ENCODE measurements at places on chromosomes 1 and 21.
A peak's percentile ranks its signal among the peaks of the same experiment; 100 is the strongest.

GRCh38 chr1:43786201-43786958 is 79.0 kb downstream of the ST3GAL3 start:
- DNase-seq = no peak

DNA sequence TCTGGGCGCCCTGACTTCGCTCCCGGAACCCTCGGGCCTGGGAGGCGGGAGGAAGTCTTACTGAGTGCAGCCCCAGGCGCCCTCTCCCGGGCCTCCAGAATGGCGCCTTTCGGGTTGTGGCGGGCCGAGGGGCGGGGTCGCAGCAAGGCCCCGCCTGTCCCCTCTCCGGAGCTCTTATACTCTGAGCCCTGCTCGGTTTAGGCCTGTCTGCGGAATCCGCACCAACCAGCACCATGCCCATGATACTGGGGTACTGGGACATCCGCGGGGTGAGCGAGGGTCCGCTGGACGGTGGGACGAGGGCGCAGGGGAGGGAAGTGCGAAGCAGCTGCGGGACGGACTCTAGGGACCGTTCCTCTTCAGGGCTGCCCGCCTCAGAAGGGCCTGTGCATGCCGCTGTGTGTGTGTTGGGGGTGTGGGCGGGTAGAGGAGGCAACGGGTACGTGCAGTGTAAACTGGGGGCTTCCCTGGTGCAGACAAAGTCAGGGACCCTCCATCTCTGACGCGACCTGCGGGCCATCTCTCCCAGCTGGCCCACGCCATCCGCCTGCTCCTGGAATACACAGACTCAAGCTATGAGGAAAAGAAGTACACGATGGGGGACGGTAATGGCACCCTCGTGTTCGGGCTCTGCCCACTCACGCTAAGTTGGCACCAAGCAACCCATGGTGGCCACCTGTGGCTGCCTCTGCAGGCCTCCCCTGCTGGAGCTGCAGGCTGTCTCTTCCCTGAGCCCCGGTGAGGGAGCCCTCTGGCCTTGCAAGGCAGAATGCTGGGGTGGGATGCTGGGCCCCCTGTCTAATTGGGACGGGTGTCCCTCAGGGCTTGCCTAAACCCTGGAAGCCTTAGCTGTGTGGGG is at the start of gene GSTM1:
Gene GSTM1, plus strand, starts transcription at position 177 of the 859 bp plus-strand sequence. Its CDS starts 57 bp downstream, at position 234.
- DNase-seq = peak; percentile 73

DNA sequence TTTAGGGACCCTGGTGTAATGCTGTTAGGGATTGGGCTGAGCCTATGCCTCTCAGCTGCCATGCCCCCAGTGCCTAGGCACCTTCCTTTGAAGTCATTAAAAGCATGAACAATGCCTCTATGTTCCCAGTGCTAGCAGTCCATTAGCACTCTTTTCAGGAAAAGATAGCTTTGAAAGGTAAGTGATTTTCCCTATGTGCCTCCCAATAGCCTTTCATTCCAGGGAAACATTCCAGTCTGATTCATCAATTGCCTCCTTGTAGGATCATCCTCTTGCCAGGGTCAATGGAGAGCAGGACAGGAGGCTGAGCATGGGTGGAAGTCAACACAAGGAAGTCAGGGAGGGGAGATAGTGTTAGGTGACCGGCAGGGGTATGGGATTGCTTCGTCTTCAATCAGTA is 8.6 kb upstream of the IGSF21 start:
- DNase-seq = no peak

DNA sequence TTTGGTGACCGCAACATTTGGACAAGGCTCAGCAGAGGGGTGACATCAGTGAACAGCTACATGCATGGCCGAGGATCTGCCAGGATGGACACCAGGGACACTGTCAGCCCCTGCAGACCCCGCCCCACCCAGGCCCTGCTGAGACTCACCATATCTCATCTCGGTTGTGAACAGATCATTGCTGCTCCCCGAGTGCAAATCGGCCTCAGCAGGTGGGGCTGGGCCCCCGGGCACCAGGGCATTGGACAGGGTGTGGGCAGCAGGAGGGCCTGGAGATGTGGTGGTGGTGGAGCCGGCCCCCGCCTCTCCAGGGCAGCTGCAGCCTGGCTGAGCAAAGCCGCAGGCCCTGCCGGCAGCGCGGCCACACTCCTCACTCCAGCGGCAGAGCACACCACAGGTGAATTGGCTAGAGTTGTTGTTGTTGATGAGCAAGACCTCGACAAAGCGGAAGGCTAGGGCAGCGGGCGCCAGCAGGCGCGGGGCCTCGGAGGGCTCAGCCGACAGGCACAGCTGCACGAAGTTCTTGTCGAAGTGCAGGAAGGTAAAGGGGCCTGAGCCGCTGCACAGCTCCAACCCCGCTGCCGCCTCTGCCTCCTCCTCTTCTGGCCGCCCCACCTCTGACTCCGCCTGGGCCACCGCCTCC is 8.2 kb downstream of the ADGRB2 start:
- no peak for DNase-seq

DNA sequence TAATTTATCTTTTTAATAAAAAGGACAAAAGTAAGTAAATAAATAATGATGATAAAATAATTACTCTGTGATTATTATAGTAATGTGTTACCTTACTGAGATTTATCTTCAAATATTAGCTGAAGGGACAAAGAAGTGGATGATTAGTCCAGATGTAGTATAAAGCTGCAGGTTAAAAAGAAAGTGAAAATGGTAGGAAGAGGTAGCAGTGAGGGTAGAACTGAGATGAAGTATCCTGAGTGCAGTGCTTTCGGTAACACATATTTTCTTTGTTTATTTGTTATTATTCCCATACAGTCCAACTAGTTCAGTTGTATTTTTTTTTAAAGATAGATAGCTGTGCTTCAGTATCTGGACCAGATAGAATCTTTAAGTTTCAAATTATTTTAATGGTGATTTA is 1203.5 kb downstream of the NCAM2 start:
- no peak for DNase-seq

DNA sequence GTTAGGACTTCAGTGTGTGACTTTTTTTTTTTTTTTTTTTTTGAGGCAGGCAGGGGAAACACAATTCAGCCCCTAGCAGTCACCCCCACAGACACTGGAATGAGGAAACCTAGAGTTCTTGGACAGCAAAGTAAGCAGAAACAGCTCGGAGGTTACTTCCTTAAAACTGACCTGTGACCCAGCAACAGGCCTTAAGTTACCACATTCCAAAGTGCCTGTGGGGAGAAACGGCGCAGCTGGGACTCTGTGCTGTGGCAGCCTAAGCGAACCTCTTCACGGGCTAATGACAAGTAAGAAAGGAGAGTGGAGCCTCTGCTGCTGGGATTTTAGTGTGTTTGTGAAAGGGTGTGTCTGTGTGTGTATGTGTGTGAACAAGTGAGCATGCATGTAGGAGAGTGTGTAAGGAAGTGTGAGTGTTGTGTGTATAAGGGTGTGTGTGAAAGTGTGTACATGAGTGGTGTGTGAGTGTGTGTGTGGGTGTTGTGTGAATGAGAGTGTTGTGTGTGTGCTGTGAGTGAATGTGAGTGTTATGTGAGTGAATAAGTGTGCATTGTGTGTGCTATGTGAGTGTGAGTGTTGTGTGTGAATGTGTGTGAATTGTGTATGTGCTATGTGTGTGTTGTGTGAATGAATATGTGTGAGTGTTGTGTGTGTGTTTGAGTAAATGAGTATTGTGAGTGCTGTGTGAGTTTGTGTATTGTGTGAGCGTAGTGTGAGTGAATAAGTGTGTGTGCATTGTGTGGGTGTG is 180.8 kb downstream of the BRINP2 start:
- DNase-seq = peak; percentile 19

DNA sequence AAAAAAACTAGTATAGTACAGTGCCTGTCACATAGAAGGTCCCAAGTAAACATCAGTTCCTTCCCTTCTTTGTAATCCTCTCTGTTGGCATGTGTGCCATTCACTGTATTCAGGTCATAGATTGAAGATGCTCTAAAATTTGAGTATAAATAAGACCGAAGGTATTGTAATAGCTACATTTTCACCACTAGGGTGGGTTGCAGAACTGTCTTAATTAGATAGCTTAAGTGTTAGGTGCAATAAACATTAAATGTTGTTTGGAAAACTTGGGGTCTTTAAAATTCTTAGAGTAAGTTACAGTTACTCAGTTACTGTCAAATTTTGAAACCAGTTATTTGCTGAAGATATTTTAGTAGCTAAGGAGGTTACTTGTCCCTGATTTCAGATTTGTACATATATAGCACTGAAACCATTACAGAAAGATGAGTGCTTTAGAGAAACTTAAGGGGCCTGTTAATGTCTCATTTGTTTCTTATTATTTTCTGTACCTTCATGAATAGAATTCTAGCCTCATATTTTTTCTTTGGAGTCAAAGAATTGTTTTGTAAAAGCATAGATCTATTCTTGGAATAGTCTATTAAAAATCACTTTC is 24.3 kb downstream of the PER3 start:
- DNase-seq = peak; percentile 66

- DNase-seq = no peak
Observed at GRCh38 chr1:171019971-171020370, 70.7 kb upstream of the FMO3 start.

GRCh38 chr21:43364261-43364510 is 62.7 kb downstream of the SIK1 start:
- DNase-seq = no peak

GRCh38 chr1:111911061-111911460 is 78.4 kb downstream of the KCND3 start:
- DNase-seq = no peak

GRCh38 chr21:28280611-28281010 is 712.1 kb downstream of the LTN1 start:
- no peak for DNase-seq

- DNase-seq = no peak
Observed at GRCh38 chr21:31875496-31876015, 2.7 kb downstream of the HUNK start.

- no peak for DNase-seq
Observed at GRCh38 chr1:23588749-23589548, 29.6 kb upstream of the ID3 start.

DNA sequence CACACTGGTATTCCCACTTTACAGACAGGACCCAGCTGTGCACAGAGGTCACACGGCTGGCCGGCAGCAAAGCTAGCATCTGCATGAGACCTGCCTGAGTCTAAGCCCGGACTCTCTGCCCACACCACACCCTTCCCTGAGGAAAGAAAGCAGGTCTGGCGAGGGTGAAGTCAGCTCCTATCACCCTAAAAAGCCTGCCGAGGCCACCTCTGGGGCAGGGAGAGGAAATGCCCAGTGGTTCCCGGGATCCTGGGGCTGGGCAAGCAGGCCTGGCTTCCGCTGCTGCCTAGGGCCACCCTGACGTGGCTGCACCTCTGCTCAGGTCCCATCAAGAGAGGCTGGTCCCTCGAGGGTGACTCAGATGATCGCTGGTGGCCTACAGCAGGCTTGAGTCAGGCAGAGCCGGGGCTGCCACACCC is 42.2 kb downstream of the RAP1GAP start:
- DNase-seq = no peak

DNA sequence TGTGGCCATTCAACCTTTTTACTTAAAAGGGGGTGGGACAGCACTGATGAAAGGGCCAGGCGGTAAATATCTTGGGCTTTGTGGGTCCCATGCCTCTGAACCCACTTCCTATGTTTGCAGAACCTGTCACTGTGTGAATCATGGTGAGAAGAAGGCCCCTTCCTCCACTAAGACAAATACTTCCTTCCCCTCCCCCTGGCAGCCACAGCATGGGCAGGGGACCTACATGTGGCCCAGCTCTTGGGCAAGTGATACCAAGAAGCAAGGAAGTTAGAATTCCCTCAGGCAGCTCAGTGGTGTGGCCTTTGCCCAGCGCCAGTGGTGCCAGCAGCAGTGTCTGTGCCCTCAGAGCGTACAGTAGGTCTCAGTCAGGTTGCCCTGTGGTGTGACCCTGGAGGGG is 168.6 kb downstream of the TRIM33 start:
- DNase-seq = peak; percentile 36

GRCh38 chr1:50425376-50426107 is 2.3 kb upstream of the DMRTA2 start:
- DNase-seq = peak; percentile 19

DNA sequence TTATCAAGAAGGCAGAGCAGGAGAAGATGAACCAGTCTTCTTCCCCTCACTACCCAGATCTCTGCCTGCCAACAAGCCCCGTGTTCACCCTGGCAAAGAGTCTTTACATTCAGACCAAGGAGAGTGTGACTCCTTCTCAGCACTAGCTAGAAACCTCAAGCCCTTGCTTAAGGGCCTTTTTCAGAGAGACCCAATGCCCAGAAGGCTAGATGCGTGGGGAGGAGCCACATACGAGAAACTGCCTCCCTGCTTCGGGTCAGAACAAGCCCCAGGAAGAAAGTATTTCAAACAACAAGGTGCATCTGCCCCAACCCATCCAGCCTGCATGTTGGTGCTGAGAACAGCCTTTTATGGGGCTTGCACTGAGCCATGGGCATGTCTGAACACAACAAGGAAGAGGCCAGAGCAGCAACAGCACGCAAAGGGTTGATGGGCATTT is 152.7 kb upstream of the CAMK1G start:
- no peak for DNase-seq

DNA sequence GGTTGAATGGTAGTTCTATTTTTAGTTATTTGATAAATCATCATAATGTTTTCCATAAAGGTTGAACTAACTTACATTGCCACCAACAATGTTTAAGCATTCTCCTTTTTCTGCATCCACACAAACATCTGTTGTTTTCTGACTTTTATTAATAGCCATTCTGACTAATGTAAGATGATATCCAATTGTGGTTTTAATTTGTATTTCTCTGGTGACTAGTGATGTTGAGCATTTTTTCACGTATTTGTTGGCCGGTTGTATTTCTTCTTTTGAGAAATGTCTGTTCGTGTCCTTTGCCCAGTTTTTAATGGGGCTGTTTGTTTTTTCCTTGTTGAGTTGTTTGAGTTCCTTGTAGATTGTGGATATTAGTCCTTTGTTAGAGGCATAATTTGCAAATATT is 24.6 kb upstream of the SLC35F3 start:
- no peak for DNase-seq

DNA sequence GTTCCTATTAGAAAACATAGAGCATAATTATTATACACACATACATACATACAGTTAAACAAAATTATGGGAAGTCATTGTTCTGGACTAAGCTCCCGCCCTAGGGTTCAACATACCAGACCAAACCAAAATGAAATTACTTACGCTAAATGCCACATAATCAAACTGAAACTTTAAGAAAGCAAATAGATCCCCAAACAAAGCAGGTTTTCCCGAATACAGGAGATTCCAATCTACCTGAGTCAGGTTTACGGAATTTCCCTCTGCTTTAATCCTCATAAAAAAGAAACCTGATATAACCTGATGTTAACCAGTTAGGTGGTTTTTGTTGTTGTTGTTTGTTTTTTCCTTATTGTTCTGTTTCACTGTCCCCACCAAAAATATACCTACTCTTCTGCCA is 1886.9 kb downstream of the NCAM2 start:
- no peak for DNase-seq

DNA sequence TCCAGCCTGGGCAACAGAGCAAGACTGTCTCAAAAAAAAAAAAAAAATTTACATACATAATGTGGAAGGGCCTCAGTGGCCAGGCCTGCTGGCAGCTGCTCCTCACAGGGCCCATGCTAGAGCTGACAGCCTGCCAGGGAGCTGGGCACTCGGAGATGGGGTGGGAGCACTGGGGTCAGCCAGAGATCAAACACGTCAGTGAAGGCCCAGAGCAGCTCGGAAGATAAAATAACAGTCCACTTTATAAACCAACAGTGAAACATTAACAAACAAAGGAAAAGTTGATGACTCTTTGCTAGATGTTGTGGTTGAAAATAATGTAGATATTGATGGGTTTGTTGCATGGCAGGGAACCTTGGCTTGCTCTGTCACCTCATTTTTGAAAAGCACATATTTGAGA is 42.7 kb downstream of the ATP5PF start:
- no peak for DNase-seq
